Astrocyte of the spinal cord (primary cell): ENCODE measurements at places on chromosomes 2 and 18.

- no peak for DNase-seq
Observed at GRCh38 chr2:136441979-136442714, 323.2 kb upstream of the THSD7B start.

- no peak for DNase-seq
Observed at GRCh38 chr2:105329561-105330495, at the start of gene TGFBRAP1. TSS of gene TGFBRAP1 (minus strand) at chr2:105329735. CDS start at chr2:105308301, 21,434 bp downstream.

DNA sequence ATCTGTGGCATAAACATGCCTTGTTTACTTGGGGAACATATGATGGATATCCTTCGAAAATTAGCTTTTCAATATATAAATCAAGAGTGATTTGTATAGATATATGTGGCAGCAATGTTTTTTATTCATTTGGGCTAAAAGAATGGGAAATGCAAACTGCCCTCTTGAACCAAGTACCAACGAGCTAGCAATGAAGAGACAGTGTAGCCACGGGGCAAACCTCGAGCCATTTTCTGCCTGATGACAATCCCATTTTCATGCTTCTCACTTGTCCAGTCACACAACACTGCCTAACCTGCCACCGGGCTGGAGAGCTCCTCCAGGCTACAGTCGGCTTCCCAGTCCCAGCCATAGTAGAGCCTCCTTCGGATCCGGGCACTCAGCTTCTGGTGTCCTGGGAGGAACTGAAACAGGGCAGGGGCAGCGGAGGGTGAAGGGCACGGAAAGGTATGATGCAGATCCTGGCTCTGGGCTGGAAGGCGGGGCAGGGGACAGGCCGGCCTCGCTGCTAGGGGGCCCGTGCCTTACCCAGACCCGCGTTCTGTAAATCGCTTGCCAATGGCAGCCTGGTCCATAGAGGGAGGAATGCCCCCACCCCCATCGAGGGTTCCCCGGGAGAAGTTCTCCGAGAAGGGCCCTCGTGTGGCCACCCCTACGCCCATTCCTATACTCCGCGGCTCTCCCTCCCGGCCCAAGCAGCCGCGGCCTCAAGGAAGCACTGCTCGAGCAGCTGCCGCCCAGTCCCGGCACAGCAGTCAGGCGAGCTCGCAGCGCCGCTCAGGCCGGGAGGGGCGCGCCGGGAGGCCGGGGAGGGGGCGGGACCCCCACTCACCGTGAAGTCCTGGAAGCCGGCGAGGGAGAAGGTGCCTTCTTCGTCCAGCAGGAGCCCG is 552 bp downstream of the CNPPD1 start:
- DNase-seq = peak; percentile 41

- no peak for DNase-seq
Observed at GRCh38 chr2:159851941-159852340, 53.9 kb upstream of the CD302 start.

- peak; percentile 69 for DNase-seq
Observed at GRCh38 chr2:157492189-157492773, 48.4 kb upstream of the CYTIP start.

GRCh38 chr2:35099342-35099741 is 1256.2 kb upstream of the CRIM1 start:
- DNase-seq = no peak

GRCh38 chr2:190105554-190105953 is 43.0 kb upstream of the MSTN start:
- no peak for DNase-seq

DNA sequence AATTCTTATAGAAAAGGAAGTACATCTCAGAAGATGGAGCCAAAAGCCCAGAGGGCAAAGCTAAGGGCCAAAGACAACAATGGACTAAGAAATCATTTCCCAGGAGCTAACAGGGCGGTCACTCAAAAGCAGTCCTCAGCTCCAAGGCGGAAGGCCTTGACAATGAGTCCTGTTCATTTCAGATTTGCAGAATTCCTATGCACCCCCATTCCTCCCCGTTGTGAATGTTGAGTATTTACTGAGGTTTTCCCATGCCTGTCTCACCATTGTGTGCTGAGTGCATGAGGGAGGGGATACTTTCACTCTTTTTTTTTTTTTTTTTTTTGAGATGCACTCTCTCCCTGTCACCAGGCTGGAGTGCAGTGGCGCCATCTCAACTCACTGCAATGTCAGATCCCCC is 18.8 kb upstream of the DTNB start:
- DNase-seq = no peak

GRCh38 chr2:108280466-108280865 is 8.2 kb upstream of the SULT1C2 start:
- DNase-seq = no peak

- DNase-seq = peak; percentile 10
Observed at GRCh38 chr18:55753643-55754263, 165.8 kb upstream of the TCF4 start.

DNA sequence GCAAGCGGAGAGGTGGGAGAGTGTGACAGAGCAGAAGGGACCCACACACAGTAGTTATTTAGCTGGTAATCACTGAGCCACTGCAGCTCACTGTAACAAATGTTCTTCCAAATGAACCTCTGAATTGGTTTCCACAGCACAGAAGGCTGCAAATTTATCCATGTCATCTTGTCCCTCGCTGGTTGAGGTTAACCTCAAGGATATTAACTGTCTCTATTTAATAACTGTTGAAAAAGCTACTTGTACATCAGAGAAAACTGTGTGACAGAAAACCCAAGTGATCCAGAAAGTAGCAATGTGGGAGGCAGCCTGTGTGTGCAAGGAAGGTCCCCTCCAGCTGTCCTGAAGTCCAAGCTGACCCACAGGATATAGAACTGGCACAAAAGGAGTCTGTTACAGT is 153.6 kb downstream of the DSEL start:
- DNase-seq = no peak

DNA sequence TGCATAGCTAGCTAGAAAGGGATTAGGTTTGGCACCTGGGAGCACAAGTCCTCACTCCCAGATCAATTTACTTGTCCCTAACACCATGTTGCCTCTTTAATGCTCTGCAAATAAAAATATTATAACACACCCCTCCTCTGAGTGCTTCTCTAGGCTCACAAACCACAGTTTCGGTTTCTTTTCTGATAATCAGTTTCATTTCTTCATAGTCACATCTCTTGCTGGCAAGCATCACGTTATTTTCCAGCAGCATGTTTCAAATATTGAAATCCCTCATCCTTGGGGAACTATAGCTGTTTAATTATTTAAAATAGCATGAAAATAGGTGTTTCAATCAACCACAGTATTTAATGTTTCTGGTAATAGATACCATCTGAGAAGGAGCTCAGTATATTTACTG is 13.9 kb upstream of the SMCHD1 start:
- no peak for DNase-seq

DNA sequence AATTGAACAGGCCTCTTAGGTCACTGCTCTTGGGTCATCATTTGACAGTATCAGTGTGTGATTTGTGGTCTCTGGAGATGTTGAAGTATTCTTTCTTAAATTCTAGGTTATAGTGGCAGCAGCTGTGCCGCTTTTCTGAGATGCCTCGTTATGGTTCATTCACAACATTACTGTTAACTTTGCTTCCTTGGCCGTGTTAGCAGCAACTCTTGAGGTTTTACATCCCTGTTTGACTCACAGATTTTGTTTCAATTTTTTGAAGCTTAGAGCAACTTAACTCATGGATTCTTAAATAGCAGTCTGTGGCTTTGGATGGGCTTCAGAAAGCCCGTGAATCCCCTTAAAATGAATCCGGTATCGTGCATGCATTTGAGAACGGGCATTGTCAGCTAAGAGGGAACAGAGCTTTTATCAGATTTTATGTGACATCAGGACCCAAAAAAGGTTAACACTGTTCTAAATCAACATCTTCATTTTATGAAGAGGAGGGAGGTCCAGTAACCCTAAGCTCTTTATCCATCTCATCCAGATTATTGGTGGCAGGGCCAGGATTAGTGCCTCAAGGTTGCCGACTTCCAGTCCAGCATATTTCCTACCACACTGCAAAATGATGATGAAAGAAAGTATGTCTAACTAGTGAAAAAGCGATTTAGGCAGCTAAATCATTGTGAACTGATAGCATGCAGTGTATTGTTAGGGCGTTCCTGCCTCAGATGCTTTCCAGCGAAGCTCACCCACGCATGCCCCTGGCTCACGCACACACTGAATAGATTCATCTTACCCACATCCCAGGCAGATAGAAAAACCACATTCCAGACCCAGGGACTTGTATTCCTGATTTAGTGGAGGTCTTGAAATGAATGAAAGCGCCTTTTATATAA is 5.1 kb downstream of the TRIB2 start:
- peak; percentile 68 for DNase-seq

GRCh38 chr2:30949435-30949834 is 142.2 kb upstream of the CAPN13 start:
- DNase-seq = no peak

GRCh38 chr2:224569654-224570053 is 15.5 kb downstream of the CUL3 start:
- DNase-seq = no peak

DNA sequence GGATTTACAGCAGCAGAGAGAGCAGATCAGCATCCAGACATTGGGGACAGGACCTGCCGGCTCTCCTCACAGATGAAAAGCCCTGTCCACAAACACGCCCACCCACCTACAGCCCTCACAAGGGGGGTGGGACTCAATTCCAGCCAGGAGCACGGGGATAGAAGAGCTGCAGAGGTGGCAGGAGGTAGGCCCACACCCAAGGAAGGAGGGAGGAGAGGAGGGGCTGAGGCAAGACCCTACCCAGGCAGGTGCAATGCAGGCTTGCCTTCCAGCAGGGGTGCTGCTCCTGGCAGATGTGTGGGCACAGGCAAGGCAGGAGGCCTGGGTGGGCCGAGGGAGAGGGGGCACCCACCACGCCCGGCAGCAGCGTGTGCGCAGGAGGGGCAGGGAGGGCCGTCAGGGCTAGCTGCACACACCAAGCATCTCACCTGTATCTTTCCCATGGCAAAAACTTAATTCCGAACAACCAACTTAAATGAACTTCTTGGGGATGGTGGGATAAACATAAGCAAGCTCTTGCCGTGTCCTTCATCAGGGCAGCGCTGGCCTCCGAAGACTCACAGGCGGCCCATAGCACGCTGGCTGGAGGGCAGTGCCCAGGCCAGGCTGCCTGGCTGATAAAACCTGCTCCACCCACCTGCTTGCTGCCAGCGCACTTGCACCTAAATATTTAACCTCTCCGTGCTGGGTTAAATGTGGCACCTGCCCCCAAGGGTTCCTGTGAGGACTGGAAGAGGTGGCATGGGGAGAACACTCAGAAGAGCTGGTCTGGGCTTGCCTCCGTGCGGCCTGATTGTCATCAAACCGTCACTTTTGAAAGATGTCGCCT is 219.5 kb downstream of the HDAC4 start:
- DNase-seq = no peak
